Skin of body (tissue), 3 donors: ENCODE measurements at places on chromosomes 5 and 9.

- no peak for DNase-seq
Observed at GRCh38 chr5:178336889-178337288, 104.3 kb upstream of the PHYKPL start.

GRCh38 chr5:81884871-81885270 is 87.0 kb upstream of the ATG10 start:
- DNase-seq: no peak

- no peak for DNase-seq
Observed at GRCh38 chr5:147737921-147738320, 44.6 kb downstream of the JAKMIP2 start.

- DNase-seq: no peak
Observed at GRCh38 chr5:135650081-135650480, 71.3 kb upstream of the CXCL14 start.

DNA sequence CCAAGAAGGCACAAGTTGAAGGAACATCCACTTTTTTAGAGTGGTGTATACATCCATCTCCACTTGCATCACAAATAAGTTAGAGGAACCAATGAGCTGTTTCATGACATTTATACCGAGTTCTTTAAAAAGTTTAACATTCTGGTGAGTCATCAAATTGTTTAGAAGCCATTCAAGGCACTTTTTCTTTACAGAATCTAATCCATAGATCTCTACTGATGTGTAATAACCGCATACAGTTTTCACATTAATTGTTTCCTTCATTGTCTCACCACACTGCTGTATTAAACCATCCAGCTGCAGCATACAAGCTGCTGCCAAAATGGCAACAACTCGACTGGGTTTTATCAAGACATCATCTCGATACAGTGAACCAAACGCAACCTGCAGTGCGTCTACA is 744 bp downstream of the GMCL2 start:
- no peak for DNase-seq
